ENCODE measurements at places on chromosomes 3 and 15.

GRCh38 chr3:110174908-110175307, 837.6 kb upstream of the DPPA4 start:
- DNase-seq = no peak

DNA sequence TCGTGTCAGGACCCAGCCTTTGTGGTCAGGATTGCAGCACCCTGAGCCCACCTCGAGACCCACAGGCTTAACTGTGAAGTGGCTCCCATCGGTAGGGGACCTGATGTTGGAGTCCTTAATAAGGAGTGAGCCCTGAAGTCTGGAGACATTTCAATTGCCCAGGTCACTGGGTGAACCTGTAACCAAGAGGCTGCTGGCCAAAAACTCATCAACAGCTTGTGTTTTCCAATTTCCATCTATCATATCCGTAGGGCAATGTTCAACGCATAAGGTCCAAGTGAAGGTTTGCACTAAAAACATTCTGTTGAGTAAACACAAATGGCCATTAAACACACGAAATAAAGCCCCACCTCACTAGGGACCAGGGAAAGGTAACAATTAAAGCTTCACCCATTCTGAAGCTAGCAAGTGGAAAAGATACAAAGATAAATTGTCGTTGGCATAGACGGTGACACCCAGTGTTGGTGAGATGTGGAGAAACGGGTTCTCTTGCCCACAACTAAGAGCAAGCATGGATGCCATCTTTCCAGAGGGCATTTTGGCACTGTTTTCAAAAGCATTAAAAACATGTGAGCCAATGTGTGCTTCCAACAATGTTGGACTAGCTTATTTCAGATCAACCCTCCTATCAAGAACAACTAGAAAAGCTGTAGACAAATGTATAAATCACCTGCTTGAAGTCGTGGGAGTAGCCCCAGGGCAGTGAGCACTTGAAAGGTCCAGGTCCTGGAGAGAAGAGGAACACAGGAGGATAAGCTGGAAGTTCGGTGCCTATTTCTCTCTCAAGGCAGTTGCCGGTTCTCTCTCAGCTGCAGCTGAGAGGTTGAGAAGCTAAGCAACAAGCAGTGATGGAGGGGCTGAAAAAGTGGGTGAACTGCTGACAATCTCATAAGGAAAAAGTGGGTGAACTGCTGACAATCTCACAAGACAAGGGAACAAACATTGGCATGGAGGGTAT, 56.3 kb upstream of the PCSK6 start:
- no peak for DNase-seq

DNA sequence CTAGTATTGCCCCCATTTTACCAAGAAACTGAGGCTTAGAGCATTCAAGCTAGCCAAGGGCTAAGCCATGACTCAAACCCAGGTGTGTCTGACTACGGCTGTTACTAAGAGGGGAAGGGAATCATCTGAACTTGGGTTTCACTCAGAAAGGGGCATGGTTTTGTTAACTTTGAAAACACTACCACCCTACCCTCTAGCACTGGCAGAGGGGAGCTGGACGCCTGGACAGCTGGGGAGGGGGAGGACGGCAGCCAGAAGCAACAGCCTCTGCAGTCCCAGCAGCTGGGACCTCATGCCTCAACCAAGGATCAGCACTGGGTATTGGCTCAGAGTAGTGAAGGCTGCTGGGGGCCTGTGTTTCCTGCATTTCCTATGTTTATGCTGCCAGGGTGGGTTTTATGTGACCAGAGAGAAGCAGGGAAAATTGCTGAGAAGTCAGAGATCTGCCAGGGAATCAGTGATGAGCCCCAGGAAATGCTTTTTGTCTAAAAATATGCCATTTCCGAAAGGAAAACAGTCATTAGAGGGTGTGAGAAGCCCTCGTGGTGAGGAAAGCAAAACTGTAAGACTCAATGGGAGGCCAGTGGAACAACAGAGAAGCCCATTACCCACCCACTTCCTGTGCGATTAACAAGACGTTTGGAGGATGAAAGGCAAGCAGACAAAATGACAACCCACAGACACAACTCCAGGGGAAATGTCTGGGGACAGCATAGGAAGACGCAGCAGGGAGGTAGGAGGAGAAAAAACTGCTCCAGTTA, 41.2 kb downstream of the LIPC start:
- DNase-seq = peak; percentile 36

- DNase-seq = no peak
Observed at GRCh38 chr3:188231456-188231855, 77.5 kb downstream of the LPP start.

DNA sequence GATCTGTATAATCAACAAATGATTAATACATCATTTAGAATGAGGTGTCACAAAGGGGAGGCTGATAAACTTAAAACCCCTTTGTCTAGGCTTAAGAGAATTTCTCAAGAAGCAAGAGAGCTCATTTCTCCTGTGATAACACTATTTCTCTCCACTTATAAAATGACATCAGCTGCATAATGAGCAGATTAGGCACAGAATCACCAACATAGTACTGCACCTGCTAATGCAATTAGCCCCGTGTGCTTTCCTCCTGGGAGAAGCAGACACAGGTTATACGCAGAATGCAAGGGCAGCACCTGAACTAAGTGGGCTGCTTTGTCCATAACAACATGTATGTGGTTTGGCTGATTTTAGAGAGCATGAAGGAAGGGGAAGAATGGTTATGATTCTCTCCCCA, 515.3 kb upstream of the CFAP20DC start:
- no peak for DNase-seq

GRCh38 chr15:50304836-50305235, 39.3 kb upstream of the HDC start:
- DNase-seq = no peak

All from stimulated activated CD8-positive, alpha-beta memory T cell treated with anti-CD3 and anti-CD28 coated beads, Interleukin-15, amount 100 ng/mL, for 48 hours (primary cell).